ENCODE measurements at places on chromosomes 12 and 14. TPM values are rescaled to one million over a fixed set of nuclear protein-coding genes. Genes with fewer than 3 reads are reported as not detected.

The DAO gene
- total RNA-seq = not detected

The ABCC9 gene
- total RNA-seq = 26.1 TPM

The MFAP5 gene
- total RNA-seq = 7.5 TPM

The A2M gene
- 50.5 TPM for total RNA-seq

The AQP2 gene
- not detected for total RNA-seq

GRCh38 chr14:90062127-90062794 lies 467 bp downstream of the KCNK13 start:
- H3K36me3 ChIP-seq = no peaks in the 10 kb centered on the region
- H3K4me3 ChIP-seq = no peak overlapping the region
- peaks cover 14% of the 10 kb centered on the region for H3K4me1 ChIP-seq
- DNase-seq = no peak
- H3K27me3 ChIP-seq = no peaks in the 10 kb centered on the region

DNA sequence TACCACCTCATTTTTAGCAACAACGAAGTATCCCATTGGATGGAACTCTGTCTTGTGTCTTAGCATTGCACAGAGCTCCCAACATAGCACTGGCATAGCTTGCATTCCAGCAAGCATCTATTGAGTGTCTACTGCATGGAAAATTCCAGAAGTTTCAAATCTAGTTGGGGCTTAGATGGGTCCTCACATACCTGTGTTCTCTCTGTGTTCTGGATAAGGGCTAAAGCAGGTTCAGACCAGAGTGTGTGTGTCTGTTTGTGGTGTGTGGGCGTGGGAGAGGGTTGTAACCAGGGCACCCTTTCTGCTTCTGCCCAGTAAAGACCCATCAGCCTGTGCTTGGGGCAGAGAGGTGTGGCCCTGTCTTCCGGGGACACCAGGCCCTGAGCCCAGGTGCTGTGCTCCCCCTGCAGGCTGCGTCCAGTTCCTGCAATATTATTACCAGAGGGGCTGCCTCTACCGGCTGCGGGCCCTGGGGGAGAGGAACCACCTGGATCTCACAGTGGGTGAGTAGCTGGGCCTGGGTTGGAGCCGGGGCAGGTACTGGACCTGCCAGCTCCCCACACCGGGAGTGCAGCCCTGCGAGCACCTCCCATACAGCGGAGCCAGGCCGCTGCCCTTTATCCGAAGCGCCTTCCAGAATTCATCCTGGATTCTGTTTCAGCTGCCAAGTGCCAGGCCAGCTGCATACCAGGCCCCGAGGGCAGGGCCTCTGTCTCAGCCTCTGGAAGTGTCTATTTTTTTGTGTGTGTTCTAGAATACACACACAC lies 20.3 kb downstream of the RHOF start:
- H3K27me3 ChIP-seq = no peaks in the 10 kb centered on the region
- H3K4me3 ChIP-seq = no peak overlapping the region
- DNase-seq = no peak
- H3K36me3 ChIP-seq = no peaks in the 10 kb centered on the region

- peaks cover 4% of the 10 kb centered on the region for H3K4me1 ChIP-seq
- no peaks in the 10 kb centered on the region for H3K36me3 ChIP-seq
- no peaks in the 10 kb centered on the region for H3K27me3 ChIP-seq
- no peak overlapping the region for H3K4me3 ChIP-seq
Observed at GRCh38 chr12:54991161-54991990, 6.8 kb upstream of the TESPA1 start.

- no peaks in the 10 kb centered on the region for H3K27me3 ChIP-seq
- peak overlapping the region; percentile 13 for H3K4me3 ChIP-seq
- no peaks in the 10 kb centered on the region for H3K36me3 ChIP-seq
Observed at GRCh38 chr14:100031506-100032281, 33.5 kb upstream of the EVL start.

DNA sequence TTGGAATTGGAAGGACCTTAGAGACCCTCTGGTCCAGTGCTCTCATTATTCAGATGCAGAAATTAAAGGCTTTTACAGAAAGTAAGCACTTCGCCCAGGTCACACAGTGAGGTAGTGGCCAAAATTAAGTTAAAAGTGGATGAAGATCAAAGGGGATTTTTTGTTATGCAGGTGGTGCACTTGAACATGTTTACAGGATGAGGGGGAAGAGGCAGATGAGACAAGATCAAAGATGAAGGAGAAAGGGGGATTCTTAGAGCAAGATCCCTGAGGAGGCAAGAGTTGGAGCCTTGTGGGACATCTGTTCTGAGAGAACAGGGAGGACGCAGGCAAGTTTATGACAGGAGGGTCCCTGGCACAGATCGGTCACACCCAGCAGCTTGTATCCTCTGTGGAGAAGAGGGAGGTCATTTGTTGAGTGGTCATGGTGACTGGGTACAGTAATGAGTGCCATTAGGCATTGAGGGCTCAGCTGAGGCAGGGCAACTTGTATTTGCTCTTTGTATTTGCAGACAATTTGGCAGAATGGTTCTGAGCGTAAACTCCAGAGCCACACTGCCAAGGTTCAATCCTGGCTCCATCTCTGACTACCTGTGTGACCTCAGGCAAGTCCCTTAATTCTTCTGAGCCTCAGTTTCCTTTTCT lies 84.0 kb downstream of the BORCS5 start:
- DNase-seq = no peak
- H3K4me1 ChIP-seq = no peaks in the 10 kb centered on the region
- H3K27ac ChIP-seq = no peak overlapping the region
- H3K4me3 ChIP-seq = no peak overlapping the region
- no peaks in the 10 kb centered on the region for H3K36me3 ChIP-seq

GRCh38 chr12:123232472-123232806 lies 502 bp downstream of the MPHOSPH9 start:
- no peaks in the 10 kb centered on the region for H3K27me3 ChIP-seq
- peaks cover 10% of the 10 kb centered on the region for H3K4me1 ChIP-seq
- DNase-seq = no peak
- no peaks in the 10 kb centered on the region for H3K36me3 ChIP-seq
- peak overlapping the region; percentile 86 for H3K27ac ChIP-seq
- peak overlapping the region; percentile 96 for H3K4me3 ChIP-seq

DNA sequence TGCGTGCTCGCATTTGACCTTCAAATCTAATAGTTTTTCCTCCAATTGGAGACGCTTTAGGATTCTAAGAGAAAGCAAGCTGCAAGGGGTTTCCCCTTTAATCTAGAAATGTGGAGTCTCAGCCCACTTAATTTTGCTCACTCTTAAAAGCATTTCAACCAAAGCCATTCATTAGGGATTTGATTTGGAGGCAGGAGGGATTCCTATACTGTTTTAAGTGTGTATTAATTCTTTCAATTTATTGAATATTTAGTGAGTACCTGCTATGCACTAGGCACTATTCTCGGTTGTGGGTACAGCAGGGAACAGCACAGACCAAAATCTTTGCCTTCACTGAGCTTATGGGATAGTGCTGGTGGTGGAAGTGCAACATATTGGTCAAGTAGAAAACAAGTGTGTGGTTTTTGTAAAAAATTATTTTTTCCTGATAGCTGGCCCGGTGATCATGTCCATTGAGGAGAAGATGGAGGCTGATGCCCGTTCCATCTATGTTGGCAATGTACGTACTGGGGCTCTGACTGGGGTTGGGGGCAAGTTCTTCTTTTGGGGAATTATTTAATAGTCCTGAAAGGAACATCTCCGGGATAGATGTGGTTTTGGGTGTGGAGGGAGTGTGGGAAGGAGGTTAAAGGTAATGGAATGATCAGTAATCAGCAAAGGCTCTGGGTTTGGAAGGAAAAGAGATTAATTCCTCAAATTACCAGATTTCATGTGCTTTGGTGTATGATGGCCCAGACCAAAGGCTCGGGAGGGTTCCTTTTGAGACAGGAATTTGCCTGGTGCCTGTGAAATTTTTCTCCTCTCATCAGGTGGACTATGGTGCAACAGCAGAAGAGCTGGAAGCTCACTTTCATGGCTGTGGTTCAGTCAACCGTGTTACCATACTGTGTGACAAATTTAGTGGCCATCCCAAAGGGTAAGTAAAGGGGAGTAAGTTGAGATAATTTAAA lies 1.6 kb downstream of the PABPN1 start:
- no peak for DNase-seq
- peaks cover 10% of the 10 kb centered on the region for H3K4me1 ChIP-seq
- no peak overlapping the region for H3K27ac ChIP-seq
- no peaks in the 10 kb centered on the region for H3K36me3 ChIP-seq
- peak overlapping the region; percentile 81 for H3K4me3 ChIP-seq

- H3K36me3 ChIP-seq = no peaks in the 10 kb centered on the region
- no peak overlapping the region for H3K27ac ChIP-seq
- H3K4me1 ChIP-seq = no peaks in the 10 kb centered on the region
Observed at GRCh38 chr14:33435911-33436689, 497.4 kb downstream of the NPAS3 start.

GRCh38 chr12:128825835-128826234 lies 2.1 kb upstream of the SLC15A4 start:
- no peak overlapping the region for H3K27ac ChIP-seq

- no peak for DNase-seq
- H3K4me1 ChIP-seq = peaks cover 10% of the 10 kb centered on the region
- no peak overlapping the region for H3K27ac ChIP-seq
- H3K27me3 ChIP-seq = no peaks in the 10 kb centered on the region
Observed at GRCh38 chr12:77232045-77232444, 166.7 kb upstream of the E2F7 start.

DNA sequence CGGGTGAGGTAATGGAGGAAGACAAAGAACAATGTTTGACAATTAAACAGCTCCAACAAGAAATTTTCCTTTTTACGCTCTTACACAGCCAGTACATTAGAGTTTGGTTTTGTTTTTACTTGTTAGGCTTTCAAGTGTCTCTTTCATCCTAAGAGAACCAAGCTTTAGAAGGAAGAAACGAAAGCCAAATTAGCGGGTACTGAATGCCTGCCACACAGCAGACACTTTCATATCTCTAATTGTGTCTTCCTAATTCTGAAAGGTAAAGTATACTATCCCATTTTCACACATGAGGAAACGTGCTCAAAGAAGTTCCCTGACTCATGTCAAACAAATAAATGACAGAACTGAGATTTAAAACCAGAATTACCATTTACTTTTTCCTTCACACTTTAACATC lies 65.0 kb downstream of the CDK17 start:
- H3K27me3 ChIP-seq = no peaks in the 10 kb centered on the region
- no peak for DNase-seq
- no peak overlapping the region for H3K27ac ChIP-seq
- H3K4me1 ChIP-seq = no peaks in the 10 kb centered on the region
- no peak overlapping the region for H3K4me3 ChIP-seq

GRCh38 chr12:93154753-93155480 lies 222.8 kb upstream of the NUDT4 start:
- H3K27me3 ChIP-seq = no peaks in the 10 kb centered on the region
- peaks cover 1% of the 10 kb centered on the region for H3K4me1 ChIP-seq
- no peaks in the 10 kb centered on the region for H3K36me3 ChIP-seq
- DNase-seq = no peak
- no peak overlapping the region for H3K4me3 ChIP-seq

DNA sequence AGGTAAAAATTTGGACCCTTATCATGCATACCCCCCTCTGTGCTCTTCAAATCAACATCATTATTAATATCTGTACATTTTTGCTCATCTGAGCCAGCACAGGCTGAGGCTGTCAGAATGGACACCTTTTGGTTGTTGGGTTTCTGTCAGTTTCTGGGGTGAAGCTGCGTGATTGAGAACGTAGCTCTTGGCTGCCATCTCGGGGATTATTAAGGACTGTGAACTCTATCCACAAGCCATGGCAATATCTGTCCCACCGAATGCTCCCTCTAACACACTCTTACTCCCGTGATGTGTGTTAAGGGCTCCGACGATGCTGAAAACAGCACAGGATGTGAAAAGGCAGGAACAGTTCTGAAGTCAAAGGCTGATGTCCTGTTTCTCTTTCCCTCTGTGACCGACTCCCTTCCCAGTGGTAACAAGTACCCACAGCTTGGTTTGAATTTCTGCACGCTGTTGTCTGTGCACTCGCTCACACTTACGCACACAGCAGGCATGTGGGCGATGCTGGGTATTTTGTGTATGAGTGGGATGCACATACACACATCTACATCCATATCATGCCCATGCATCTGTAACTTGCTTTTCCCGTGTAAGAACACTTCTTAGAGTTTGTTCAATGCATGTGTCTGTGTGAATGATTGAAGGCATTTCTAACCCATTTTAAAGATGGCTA lies 405.6 kb downstream of the TMEM121 start:
- H3K36me3 ChIP-seq = no peaks in the 10 kb centered on the region
- H3K4me3 ChIP-seq = no peak overlapping the region
- no peak overlapping the region for H3K27ac ChIP-seq
- H3K4me1 ChIP-seq = no peaks in the 10 kb centered on the region

DNA sequence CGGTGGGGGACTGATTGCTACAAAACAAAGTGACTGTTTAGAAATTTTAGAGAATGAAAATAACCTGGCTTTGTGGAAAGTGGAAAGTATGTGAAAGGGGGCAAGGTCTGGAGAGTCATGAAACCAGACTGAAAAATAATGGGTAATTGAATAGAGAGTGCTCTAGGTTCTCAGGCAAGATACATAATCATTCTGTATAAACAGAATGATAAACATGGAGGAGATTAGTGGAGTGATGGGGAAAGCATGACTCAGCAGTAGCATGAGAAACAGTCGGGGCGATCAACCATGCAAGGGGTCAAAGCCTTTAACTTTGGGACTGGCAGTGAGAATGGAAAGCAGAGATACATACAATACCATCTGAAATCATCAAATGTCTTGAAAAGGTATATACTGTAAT lies 332.5 kb downstream of the CCER1 start:
- no peaks in the 10 kb centered on the region for H3K27me3 ChIP-seq
- no peak for DNase-seq
- no peak overlapping the region for H3K27ac ChIP-seq
- no peaks in the 10 kb centered on the region for H3K4me1 ChIP-seq

DNA sequence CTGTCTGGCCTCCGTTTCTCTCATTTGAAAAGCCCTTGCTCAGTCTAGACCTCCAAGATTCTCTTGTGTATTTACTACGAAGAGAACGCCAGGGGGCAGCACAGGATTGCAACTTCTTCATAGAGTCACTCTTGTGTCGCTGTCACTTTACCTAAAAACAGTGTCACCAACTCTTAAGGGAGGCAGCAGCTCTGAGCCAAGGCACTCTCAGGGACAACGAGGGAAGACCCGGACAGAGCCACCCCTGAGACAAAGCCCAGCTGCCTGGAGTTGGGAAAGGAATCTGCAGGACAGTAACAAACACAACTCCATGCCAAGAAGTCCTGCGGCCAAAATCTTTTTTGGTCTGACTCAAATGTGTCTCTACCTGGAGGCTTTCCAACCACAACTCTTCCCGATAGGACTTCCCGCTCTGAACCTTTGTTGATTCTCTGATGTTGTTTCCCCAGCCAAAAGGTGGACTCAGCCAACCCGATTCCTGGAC lies 9.6 kb upstream of the RPAP3 start:
- H3K4me1 ChIP-seq = peaks cover 39% of the 10 kb centered on the region
- no peaks in the 10 kb centered on the region for H3K36me3 ChIP-seq
- H3K4me3 ChIP-seq = no peak overlapping the region
